Dermis blood vessel endothelial cell (primary cell): ENCODE measurements at places on chromosomes 6 and 20. TPM values are rescaled to one million over a fixed set of nuclear protein-coding genes. Genes with fewer than 3 reads are reported as not detected.

- no peak for DNase-seq
These were observed at the start of gene SLC13A3 for GRCh38 chr20:46651091-46651962. Gene SLC13A3 (minus strand): TSS chr20:46651459. CDS start chr20:46651421, 38 bp downstream.

- peak; percentile 55 for DNase-seq
These were observed 130.2 kb upstream of the AKIRIN2 start for GRCh38 chr6:87832025-87832825.

- no peak for DNase-seq
These were observed 114.1 kb downstream of the ERMARD start for GRCh38 chr6:169865346-169866139.

DNA sequence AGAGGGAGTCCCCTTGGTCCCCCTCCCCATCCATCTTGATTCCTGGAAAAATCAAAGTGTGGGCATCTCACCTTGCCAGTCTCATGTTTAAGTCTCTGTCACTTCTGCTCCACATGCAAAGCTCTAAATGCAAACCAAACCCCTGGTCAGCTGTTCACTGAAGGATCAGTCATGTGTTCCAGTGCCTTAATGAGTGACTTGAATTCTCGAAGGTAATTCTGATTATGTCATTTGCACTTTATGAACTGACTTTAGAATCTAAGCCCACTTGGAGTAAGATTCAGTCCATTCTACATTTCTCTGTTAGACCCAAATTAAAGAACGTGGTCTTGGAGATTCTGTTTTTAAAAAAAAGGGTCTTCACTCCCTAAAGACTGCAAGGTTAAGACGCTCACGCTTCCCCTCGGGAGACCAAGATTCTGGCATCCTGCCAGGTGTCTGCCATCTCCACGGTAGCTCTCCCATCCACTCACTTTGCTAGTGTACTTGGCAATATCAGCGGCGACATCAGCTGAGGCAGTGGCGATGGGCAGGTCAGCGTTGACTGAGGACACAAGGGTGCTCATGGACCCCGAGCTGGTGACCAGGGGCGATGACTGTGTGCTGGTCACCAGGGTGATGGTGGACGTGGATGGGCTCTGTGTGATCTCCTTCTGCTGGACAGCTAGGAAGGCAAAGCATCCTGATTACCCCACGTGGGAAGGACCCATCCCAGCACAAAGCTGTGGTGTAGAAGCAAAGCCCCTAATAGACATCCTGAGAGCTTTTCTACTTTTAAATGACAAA is 120.5 kb downstream of the ZMYND8 start:
- DNase-seq = no peak

DNA sequence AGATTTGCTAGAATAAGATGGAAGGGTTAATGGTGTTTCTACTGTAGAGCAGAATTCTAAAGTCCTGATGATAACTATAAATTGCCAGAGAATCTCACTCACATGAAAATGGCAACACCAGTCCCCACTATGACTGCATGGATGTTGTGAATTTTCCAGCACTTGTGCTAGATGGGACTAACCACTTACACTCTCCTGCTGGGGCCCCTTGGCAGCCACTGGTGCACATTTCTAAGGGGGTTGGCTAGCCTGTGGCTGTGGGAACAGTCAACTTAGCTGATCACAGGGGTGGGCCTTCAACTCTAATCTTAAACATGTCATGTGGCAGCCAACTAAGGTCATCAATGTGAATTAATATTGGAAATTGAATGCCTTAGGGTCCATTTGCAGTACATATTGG is 271.2 kb downstream of the PHACTR1 start:
- no peak for DNase-seq

DNA sequence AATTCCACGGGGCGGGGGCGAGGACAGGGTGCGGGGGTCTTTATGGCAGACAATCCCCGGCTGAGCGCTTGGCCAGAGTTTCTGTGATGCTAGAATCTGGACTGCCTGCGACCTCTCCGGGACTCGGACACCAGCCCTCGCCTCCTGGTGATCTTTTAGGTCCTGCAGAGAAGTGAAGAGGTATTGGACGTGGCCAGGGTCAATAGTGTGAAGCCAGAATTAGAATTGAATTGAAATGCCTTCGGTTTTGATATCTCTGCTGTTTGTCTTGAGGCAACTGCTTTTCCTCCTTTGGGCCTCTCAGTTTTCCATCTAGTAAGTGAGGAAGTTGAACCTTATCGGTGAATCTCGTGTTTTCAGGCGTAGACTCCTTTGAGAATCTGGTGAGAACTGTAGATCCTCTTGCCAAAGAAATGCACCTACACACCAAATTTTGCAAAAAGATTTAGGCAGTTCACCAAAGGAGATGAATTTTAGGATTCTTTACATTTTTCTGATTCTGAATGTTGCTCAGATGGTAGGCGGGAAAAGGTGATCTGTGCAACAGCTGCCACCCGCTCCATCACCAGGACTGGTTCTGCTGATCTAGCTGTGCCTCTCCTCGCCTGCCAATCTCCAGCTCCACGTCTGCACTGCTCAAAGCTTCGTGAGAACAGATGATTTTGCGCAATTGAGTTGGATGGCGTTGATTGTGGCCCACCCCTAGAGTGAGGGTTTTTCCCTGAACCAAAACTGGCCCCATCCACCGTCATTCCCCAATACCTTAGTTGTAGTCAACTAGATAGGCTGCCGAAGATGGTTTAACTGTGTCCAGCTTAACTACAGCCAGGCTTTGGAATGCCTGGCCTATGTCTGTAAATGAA is 837 bp upstream of the OSER1 start:
- peak; percentile 47 for DNase-seq

COX4I2 gene
- total RNA-seq = not detected in 2 replicates

COL9A1 gene
- not detected in 2 replicates for total RNA-seq

DEF6 gene
- total RNA-seq = 0.88 and 1.0 TPM in 2 replicates

LHFPL5 gene
- total RNA-seq = not detected in 2 replicates
